ENCODE measurements at places on chromosomes 6 and 20.

DNA sequence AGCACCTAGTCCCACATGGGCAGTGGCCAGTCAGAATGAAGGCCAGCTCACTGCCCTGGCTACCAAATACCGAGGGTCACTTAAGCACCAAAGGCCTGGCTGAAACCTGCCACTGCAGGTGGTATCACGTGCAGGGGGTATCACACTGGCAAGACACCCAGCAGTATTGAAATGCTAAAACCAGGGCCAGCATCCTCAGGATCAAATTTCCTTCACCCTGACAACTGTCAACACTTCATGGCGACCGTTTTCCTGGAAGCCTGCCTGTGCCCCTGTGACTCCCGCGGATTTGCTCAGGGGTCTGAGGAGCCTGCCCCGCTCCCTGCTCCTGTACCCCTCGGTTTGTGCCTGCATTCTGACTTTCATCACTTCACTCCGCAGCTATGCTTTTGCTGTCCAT is 151.1 kb downstream of the TTLL2 start:
- DNase-seq, result no peak

DNA sequence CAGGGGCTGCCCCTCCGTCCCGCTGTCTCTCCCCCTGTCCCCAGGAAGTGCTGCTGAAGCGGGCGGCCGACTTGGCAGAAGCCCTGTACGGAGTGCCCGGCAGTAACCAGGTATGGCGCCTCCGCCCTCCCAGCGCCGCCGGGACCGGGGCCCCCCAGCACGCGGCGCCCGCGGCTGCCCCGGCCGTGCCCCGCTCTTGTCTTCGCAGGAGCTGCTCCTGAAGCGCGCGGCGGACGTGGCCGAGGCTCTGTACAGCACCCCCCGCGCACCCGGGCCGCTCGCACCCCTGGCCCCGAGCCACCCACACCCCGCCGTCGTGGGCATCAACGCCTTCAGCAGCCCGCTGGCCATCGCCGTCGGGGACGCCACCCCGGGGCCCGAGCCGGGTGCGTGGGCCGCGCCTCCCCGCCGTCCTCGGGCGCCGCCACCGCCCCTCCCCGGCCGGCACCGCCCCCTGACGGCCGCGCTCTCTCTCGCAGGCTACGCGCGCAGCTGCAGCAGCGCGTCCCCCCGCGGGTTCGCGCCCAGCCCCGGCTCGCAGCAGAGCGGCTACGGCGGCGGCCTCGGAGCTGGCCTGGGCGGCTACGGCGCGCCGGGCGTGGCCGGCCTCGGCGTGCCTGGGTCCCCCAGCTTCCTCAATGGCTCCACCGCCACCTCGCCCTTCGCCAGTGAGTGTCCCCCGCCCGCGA is 48.4 kb downstream of the CPXM1 start:
- no peak for DNase-seq

- no peak for DNase-seq
Measured at GRCh38 chr6:161255518-161255917, 18.3 kb downstream of the AGPAT4 start.

DNA sequence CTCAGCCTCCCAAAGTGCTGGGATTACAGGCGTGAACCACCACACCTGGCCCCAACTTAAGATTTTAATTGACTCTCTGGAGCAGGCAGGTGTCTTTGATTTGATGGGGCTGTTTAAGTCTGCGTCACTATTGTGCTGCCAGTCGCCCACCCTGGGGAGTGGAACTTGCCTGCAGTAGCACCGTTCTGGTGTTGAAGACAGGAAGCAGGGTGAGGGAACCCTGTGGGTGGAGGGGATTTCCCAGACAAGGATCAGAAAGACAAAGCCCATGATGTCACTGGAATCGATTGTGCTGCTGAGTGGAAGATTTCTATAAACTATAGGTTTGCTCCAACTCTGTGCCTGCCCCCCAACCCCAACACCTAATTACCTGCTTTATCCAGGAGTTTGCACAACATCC is 11.0 kb downstream of the ALDH8A1 start:
- DNase-seq, result no peak

DNA sequence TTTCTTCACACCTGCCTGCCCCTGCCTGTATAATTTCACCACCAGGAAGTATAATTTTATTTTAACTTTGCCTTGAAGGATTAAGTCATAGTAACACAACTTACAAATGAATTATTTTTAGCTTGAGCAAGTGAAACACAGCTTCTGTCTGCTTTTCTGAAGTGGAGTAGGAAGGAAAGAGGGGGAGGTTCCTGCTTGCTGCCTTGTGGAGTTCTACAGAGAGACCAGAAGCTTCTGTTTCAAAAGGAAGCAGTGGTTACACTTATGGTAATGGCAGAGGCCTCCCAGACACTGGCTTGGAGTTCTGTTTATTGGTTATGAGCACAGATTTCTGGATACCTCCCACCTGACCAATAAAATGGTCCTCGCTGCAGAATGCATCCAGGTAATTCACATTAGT is 159.6 kb downstream of the TMEM200A start:
- DNase-seq, result no peak

GRCh38 chr6:17385660-17386059 is 7.7 kb upstream of the CAP2 start:
- peak; percentile 29 for DNase-seq

GRCh38 chr6:166289207-166290060 is 18.8 kb downstream of the PRR18 start:
- no peak for DNase-seq

GRCh38 chr6:5764401-5764955 is 242.2 kb downstream of the NRN1 start:
- no peak for DNase-seq

- no peak for DNase-seq
Measured at GRCh38 chr20:50592282-50593004, 82.3 kb downstream of the PTPN1 start.

DNA sequence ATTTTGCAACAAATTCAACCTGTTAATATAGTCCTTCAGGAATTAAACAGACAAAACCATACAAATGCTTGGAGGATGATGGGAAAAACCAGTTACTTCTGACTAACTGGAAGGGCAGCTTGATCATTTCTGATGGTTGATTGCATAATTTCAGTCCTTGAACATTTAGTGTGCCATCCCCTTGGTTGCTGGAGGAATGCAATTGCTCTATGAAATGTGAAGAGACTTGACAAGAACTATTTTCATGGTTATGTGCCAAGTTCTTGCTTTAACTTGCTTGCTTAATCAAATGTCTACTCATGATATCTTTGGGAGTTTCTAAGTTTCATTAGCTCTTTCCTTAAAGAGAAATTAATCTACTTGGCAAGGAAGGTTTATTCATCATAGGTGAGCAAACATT is 45.2 kb downstream of the ANKEF1 start:
- DNase-seq, result no peak

GRCh38 chr20:56875803-56876202 is 246.7 kb downstream of the TFAP2C start:
- DNase-seq, result no peak

DNA sequence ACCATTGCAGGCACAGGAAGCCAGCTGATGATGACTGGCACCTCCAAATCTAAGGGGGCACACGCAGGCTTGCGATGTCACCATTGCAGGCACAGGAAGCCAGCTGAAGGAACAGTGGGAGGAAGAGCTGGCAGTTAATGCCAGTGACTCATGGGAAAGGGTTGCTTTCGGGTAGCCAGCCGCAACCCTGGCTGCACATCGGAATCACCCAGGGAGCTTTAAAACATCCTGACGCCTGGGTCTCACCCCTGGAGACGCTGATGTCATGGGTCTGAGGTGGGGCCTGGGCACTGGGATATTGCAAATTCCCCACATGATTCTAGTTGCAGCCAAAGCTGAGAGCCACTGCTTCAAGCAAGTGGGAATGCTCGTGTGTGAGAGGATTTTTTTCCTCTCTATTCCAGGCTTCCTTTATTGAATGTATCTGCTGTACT is 16.1 kb upstream of the CCN6 start:
- no peak for DNase-seq

DNA sequence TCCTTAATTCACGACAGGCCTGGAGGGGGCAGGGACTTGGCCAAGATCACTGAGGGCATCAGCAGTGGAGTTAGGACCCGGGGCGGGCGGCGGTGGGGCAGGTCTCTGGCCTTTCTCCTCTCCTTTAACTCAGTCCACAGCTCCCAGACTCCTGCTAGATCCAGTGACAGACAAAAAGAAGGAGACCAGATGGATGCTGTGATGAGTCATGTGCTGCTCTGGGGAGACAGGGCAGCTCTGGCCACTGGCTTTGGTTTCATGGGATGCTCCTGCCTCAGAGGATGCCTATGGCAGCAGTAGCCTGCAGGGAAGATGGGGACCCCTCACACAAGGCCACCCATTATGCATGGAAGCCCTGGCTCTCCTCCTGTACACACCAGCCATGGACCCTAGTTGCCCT is 20.5 kb downstream of the EPB41L1 start:
- no peak for DNase-seq

Measured in D721Med (cell line).